ENCODE measurements at places on chromosomes 1 and 21.
A peak's percentile ranks its signal among the peaks of the same experiment; 100 is the strongest.

GRCh38 chr21:29242201-29242600 is 56.5 kb upstream of the BACH1 start:
- DNase-seq = no peak

DNA sequence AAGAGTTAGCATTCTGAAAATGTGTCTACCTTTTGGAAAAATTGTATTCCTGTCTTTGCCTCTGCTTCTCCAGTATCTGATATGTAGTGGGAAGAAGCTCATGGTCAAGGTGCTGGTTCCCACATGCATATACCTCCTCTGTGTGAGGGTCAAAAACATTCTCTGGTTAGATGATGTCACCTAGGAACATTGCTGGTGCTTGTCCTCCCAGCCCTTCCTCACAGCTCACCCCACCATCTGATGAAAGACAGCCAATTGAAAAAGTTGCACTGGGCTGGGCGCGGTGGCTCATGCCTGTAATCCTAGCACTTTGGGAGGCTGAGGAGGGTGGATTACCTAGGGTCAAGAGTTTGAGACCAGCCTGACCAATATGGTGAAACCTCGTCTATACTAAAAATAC is 154.4 kb downstream of the NR5A2 start:
- no peak for DNase-seq

DNA sequence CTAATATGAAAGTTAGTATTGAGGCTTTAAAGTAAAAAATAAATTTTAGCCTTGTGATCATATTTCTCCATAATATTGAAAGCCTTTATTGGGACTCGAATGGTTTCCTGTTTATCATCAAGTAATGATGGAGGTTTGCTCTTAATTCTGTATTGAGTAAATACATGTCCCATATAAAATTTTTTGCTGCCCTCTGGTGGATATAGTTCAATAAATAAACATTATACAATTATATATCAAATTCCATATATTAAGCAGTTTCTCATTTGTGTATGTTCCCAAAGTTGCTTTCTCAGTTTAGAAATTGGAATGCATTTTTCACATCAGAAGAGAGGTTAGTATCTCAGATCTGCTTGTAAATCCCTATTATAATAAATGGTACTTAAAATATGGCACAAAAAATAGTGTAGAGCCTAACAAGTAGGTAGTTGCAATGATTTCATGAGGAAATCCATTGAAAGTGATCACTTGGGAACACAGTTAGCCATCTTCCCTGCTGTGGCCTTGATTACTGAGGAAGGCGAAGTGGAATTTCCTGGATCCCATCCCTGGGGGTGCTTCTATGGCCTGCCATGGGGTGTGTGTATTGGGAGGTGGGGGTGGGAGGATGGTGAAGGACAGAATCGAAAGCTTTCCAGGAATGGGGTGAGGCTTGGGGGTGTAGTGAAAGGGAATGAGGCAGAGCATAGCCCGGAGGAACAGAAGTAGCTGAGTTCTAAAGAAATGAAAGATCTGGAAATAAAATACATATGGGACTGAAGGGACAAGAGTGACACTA is 84.1 kb upstream of the C21orf91 start:
- DNase-seq = peak; percentile 44

GRCh38 chr1:47465605-47466004 is 27.8 kb downstream of the FOXD2 start:
- no peak for DNase-seq

DNA sequence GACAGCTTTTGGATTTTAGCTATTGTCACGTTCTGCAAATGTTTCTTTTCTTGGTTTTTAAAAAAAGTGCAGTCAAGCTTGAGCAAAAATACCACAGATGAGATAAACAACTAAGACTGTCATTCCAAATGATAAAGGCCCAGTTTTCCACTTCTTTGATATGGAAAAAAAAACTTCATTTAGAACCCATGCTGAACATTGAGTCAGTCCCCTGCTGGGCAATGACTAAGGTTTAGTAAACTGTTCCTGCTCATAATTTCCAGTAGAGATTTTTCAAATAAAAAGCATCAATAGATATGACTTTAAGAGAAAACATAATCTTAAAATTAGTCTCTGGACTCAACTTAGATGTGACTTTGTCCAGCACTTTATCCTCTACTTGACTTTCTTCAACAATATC is 167.9 kb upstream of the C8B start:
- DNase-seq = no peak

- DNase-seq = no peak
These were observed 91.6 kb downstream of the GALNT2 start for GRCh38 chr1:230158415-230159291.

Data from GM20000 (cell line).